ENCODE measurements at places on chromosomes 6 and 20.

DNA sequence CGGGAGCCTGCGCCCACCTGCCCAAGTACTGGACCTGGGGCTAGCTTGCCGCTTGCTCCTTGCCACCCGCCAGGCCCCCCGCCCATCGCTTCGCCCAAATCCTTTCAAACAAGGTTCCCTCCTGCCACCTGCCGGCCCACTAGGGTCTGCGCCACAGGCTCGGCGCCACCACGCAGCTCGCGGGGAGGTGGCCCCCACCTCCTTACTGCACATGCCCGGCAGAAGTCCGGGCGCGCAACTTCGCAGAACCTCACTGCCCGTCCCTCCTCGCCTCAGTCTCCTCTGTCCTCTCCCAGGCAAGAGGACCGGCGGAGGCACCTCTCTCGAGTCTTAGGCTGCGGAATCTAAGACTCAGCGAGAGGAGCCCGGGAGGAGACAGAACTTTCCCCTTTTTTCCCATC, 11.2 kb downstream of the GNAS-AS1 start:
- DNase-seq, result peak; percentile 54

DNA sequence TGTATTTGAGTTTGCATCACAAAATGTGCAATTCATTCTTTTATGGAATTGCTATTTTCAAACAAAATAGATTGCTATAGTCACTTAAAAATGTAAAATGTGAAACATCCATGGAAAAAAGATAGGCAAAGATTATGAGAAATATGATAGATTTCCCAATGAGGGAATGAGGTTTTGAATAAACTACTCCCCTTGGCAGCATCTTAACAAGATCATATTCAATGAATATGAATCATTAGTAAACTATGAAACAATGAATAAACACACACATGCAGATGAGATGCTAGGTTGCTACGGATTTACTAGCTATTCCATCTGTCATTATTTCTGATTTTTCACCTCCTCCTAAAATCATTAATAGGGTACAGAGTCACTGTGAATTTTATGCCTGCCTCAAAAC, 401.8 kb downstream of the PHF3 start:
- no peak for DNase-seq

- no peak for DNase-seq
Measured at GRCh38 chr6:36657942-36658544, 20.5 kb upstream of the CDKN1A start.

DNA sequence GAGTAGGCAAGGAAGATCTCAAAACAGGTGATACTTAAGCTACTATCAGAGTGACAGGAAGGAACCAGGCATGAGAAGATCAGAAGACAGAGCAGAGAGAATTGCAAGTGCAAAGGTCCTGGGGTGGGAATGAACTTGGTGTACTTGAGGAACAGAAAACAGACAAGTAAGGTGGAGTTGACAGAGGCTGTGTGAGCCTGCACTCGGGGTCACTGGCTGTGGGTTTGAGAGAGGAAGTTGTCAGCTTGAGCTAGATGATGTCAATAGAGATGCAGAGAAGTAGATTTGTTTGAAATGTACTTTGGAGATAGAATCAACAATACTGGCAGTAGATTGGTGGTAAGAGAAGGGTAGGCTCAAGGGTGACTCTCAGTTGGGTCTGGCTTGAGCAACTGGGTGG, 209.5 kb downstream of the CLIC5 start:
- no peak for DNase-seq

GRCh38 chr6:158900663-158901312, 81.6 kb upstream of the EZR start:
- no peak for DNase-seq

- DNase-seq, result no peak
Measured at GRCh38 chr6:65786815-65787214, 79.8 kb upstream of the EYS start.

DNA sequence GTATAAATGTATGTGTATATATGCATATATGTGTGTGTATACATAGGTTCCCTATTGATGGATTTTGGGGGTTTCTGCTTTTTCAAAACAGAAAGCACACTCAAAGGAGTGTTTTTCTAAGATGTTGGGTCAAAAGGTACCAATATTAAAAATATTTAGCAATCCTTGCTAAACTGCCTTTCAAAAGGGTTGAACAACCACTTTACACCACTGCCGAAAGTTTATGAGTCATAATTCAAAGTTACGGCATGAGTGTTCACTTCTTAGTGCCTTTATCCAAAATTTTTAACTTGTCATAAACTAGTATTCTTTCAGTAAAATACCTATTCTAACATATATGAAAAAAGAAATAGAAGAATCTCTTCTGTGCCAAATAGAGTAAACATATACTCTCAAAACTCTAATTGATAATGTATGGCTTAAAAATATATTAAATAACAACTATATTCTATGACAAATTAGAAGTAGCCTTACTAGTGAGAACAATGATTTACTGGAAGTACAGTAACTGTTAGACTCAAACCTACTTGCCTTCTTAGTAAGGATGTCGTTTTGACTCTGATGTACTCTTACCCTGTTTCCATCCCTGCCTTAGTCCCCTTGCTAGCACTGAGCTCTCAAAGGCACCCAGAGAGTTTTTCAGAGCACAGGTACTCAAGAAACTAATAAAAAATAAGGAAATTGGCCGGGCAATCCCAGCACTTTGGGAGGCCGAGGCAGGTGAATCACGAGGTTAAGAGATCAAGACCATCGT, 136.1 kb downstream of the INSM1 start:
- DNase-seq, result no peak

GRCh38 chr6:53924277-53924676, 129.5 kb downstream of the LRRC1 start:
- DNase-seq, result no peak

GRCh38 chr6:69489970-69490369, 306.8 kb downstream of the LMBRD1 start:
- no peak for DNase-seq

DNA sequence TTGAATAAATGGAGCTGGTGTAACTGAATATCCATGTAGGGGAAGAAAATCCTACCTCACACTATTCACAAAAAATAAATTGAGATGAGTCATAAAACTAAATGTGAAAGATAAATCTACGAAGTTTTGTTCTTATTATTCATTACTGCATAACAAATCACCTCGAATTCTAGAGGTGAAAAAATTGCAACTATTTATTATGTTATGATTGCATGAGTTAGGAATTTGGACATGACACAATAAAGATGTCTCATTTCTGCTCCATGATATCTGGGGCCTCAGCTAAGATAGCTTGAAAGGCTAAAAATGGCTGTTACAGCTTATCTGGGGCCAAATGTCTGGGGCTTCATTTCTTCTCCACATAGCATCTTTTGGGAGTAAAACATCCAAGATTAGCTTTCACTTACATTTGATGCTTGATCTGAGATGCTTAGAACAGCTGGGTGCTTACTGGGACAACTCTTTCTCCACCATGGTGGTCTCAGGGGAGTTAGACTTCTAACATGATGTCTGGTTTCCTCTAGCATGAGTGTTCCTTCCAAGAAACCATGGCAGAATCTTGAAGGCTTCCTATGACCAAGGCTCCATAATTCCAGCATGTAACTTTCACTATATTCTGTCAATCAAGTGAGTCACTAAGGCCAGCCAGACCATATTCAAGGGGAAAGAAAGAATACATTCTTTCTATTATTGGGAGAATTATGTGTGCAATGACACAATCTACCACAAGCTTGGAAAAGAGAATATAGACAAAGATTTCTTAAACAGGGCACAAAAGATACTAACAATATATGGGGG, 30.1 kb downstream of the OR2B6 start:
- DNase-seq, result no peak

- no peak for DNase-seq
Measured at GRCh38 chr6:135329851-135330803, 149.0 kb downstream of the MYB start.

DNA sequence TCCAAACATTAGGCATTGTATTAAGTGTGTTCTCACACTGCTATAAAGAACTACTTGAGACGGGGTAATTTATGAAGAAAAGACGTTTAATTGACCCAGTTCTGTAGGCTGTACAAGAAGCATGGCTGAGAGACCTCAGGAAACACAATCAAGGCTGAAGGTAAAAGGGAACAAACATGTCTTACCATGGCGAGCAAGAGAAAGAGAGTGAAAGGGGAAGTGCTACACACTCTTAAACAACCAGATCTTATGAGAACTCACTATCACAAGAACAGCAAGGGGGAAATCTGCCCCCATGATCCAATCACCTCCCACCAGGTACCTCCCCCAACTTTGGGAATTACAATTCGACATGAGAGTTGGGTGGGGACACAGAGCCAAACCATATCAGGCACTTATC, 86.6 kb upstream of the TOP1 start:
- DNase-seq, result no peak

- no peak for DNase-seq
Measured at GRCh38 chr6:158808941-158809678, 10.1 kb downstream of the EZR start.

DNA sequence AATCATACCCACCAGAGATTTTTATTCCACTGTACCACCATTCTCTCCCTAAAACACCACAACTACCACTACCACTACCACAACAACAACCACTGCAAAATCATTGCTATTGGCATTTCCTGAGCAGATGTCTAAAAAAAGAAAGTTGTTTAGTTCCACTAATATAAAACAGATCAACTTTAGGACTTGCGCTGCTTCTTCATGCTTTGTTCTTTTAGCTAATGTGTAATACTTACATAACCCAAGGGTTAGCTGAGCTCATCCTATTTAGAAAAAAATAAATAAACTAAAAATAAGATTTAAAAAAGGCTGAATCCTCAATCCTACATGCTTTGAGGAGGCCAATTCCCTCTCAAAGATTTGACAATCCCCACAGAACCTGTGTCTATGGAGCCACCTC, 11.4 kb downstream of the IYD start:
- no peak for DNase-seq

DNA sequence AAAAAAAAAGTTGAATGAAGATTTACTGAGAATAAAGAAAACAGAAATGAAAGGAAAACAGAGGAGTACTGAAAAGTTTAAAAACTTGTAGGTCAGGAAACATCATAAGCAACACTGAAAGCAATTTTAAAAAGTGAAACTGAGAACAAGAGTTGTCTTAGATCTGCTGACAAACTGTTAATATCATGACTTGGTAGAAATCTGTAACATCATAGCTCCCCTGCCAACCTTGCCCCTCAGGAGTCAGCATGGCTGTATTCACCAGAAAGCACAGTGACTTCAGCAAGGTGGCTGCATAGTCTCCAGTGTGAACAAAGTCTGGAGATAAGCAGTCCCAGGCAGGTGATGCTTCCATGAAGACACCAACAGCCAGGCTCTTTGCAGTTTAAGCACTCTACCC, 5.3 kb downstream of the NAA20 start:
- DNase-seq, result no peak

GRCh38 chr20:49567421-49568277, at the start of gene PTGIS:
Gene PTGIS, minus strand, starts transcription at chr20:49568137. Its CDS starts 21 bp downstream, at chr20:49568116.
- no peak for DNase-seq

GRCh38 chr20:62774762-62775161, 21.5 kb upstream of the MRGBP start:
- DNase-seq, result no peak

- DNase-seq, result no peak
Measured at GRCh38 chr20:44208165-44208564, 2.4 kb downstream of the OSER1 start.

DNA sequence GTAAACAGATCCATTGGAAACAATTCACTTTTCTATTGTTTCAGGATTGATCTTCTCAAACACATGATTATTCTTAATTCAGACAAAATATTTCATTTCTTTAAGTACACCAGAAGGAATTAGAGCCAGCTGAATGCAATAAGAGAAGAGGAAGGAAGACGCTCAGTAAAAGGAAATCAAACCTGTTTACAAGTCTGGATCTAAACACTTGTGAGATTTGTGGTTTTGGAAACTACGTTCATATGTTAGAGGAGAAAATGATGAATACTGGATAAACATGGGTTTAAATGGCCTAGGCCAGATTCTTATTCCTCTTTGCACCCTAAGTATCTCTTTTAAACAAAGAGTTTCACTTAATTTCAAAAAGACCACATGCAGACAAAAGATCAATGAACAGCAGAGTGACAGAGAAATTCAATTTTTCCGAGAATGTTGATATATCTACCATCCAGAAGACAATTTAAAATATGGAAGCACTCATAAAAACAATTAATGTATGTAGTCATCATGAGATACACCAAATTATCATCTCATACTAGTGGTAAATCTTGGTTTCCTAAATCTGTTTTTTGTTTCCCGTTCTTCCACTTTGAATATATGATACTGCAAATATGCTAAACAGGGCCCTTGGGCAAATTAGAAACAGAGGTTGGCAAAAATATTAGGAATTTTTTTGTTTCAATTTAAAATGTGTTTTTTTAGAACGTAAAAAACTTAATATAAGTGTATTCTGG, 703.5 kb upstream of the CITED2 start:
- no peak for DNase-seq

DNA sequence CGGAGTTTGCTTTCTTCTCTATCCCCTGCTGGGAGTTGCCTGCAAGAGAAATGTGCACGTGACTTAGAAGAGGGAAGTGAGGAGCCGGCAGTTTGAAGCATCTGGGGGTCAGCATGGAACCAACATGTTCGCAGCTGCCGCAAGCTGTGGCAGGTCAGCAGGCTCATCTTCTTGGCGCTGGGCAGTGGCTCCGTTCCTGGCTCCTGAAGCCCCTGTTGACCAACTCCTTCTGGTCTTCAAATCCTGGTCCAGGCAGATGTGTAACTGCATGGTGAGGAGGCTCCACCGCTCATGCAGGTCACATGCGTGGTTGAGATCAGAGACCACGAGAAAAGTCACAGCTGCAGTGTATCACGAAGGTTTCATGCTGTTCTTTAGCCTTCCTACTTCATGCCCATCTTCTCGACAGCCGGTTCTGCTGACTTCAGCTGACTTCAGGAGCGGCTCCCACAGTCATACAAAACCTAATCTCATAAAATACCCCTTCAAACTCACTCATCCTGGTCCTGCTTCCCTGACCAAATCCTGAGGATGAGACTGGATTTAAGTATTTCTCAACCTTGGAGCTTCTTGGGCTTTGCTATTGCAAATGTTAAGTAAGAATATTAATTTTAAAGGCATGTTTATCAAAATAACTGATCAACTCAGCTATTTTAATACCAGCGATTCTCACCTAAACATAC, 44.9 kb upstream of the BCAS1 start:
- DNase-seq, result no peak

DNA sequence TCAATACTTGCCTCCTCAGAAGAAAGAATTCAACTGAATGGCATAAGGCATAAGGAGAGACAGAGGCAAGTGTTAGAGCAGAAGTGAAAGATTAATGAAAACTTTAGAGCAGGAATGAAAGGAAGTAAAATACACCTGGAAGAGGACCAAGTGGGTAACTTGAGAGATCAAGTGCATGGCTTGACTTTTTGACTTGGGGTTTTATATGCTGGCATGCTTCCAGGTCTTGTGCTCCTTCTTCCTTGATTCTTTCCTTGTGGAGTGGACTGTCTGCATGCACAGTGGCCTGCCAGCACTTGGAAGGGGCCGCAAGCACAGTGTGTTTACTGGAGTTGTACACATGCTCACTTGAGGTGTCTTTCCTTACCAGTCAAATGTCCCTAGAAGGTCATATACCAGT, 222.1 kb upstream of the UFL1 start:
- DNase-seq, result no peak

GRCh38 chr20:62423326-62423706, 4.0 kb downstream of the RBBP8NL start:
- DNase-seq, result no peak
